MCF 10A (cell line): ENCODE measurements at places on chromosomes 7 and 10.

- DNase-seq: no peak
These were observed 82.8 kb upstream of the PPP2R2D start for GRCh38 chr10:131817866-131818509.

- DNase-seq: no peak
These were observed 93.2 kb upstream of the ARHGAP21 start for GRCh38 chr10:24816868-24817396.

DNA sequence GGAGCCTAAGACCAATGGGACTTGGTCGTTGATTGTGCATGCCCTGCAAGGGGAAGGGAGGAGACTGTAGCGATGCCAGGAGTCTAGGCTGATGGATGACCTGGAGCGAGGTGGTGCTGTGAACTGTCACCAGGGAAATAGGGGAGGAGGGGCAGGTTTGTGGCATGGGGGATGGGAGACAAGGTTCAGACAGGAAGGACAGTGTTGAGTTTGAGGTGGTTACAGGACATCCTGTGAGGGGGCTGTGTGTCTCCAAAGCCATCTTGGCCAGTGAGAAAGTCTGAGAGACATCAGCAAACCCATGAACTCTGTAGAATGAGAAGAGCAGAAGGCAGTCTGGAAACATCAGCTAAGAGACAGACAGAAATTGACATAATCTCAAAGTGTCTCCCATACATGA, 38.5 kb upstream of the KDM7A start:
- no peak for DNase-seq

GRCh38 chr10:132164761-132165278, 21.9 kb upstream of the DPYSL4 start:
- no peak for DNase-seq

DNA sequence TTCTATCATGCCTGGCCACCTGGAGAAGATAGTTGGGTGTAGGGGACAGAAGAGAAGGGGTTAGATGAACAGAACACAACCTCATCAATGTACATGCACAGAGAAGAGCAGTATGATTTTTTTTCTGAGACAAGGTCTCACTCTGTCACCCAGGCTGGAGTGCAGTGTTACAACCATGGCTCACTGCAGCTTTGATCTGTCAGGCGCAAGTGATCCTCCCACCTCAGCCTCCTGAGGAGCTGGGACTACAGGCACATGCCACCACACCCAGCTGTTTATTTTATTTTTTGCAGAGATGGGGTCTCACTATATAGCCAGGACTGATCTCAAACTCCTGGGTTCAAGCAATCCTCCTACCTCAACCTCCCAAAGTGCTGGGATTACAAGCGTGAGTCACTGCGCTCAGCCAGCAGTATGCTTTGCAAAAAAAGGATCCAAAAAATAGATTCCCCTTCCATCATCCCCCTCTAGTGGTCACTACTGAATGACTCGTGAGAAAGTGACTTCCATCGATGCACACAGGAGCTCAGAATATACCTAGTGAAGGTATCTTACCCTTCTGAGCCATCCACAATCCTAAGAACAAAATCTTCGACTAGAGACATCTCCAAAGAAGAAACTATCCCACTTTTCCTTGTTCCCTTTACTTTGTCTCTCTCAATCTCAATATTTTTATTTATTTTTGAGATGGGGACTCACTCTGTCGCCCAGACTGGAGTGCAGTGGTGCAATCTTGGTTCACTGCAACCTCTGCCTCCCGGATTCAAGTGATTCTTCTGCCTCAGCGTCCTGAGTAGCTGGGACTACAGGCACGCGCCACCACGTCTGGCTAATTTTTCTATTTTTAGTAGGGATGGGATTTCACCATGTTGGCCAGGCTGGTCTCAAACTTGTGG, 21.0 kb downstream of the ZCWPW1 start:
- DNase-seq: peak; percentile 82

GRCh38 chr10:34854147-34854601, 39.1 kb upstream of the PARD3 start:
- peak; percentile 63 for DNase-seq

GRCh38 chr7:148598351-148598750, 7.8 kb downstream of the C7orf33 start:
- DNase-seq: no peak

GRCh38 chr10:10346390-10347150, 671.1 kb upstream of the CELF2 start:
- no peak for DNase-seq

DNA sequence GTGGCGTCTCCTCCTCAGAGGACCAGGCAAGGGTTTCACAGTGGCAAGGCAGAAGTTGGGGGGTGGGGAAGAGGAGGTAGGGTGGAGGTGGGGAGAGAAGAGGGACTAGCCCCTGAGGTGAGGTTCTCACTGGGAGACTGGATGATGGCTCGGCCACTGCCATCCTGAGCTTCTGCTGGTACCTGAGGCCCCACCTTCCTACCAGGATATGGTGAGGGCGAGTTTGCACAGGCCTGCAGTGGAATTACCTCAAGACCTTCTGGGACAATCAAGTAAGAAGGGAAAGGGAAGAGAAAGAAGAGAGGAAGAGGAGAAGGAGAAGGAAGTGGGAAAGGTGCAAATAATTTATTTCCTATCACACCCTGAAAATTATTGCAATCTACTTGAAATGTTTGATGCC, 111.8 kb upstream of the GDF10 start:
- DNase-seq: no peak

- DNase-seq: no peak
These were observed 91.2 kb downstream of the NHLRC2 start for GRCh38 chr10:113945687-113946085.

GRCh38 chr7:116101704-116102103, 71.1 kb upstream of the TFEC start:
- DNase-seq: no peak

DNA sequence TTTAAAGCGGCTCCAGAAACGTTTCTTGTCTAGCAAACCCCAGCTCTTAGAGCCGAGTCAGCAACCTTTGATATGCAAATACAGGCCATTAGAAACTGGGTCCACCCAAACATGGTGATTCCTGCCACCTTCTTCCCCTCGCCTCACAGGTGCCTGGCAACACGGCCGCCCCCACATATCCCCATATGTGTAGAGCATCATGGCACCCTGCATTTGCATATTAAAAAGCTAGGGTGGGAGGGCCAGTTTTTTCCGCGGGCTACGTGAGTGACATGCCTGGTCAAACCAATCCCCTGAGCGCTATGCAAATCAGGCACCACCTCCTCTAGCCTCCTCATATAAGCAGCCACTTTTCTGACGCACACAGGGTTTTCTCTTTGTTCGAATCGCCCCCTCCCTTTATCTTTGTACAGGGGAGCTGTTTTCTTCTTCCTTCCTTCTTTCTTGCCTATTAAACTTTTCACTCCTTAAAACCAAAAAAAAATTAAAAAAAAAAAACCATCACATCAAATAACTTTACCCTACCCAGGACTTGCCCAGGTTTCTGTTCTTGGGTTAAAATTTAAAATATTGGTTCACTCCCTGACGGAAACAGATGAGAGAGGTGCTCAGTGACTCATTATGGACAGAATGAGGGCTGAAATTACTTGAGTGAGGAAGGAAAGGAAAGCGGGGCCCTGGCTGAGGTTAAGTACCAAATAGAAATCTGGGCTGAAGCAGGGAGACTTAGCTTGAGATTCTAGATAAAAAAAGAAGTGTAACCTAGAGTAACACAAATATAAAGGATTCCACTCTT, 59.8 kb downstream of the COA1 start:
- no peak for DNase-seq

DNA sequence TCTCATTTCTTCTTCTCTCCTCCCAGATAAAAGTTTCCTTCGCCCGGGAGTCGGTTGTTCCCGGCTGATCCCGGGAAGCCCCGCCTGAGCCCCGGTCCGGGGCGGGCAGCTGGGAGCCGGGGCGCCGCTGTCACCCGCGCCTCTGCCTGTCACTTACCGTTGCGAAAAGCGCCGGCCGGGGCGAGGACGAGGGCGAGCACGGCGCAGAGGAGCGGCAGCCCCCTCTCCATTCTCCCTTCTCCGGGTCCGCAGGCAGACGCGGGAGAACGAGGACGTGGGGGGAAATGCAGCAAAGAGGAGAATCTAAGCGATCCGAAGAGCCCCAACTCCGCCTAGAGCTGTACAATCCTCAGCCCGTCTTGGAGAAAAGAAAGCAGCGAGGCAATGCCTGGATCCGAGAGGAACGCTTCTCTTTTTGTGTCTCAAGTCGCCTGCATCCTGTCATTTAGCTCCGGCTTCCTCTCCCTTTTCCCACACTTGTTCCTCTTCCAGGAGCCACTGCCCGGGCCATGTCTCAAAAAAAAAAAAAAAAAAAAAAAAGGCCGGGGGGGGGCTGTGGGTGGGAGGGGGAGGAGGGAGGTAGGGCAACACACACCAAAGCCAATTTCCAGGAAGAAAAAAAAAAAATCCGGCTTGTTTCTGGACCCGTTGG, at the start of gene NRP1:
TSS of gene NRP1 (minus strand) at position 515 of the 652 bp plus-strand sequence. CDS start at position 230, 285 bp downstream.
- DNase-seq: no peak

- DNase-seq: peak; percentile 8
These were observed 82.7 kb upstream of the WIPF3 start for GRCh38 chr7:29723599-29723998.

GRCh38 chr10:11270135-11270857, 252.6 kb downstream of the CELF2 start:
- DNase-seq: peak; percentile 65

- no peak for DNase-seq
These were observed 840.8 kb downstream of the GRM8 start for GRCh38 chr7:126411821-126412383.

- DNase-seq: peak; percentile 25
These were observed 3.0 kb downstream of the ZFAND2A start for GRCh38 chr7:1156782-1157535.

GRCh38 chr7:55128693-55129394, 110.0 kb downstream of the EGFR start:
- DNase-seq: peak; percentile 33

DNA sequence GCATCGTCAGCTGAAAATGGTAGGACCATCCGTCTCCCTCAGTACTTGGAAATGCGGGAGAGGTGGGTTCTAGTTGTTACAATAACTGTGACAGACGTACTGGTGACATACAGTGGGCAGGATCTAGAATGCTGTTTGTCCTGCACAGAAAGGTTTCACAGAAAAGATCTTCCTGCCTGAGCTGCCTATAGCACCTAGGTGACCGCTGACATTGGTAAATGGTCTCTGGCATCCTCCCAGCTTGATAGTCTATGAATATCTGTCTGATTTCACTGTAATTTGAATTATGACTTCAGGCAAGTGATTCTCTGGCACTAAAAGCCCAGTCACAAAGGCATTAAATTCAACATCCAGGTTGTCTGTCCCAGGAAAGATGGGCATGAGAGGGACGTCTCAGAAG, 38.2 kb upstream of the CCDC3 start:
- DNase-seq: no peak
